ENCODE measurements at places on chromosomes 6 and 20.

- no peak for DNase-seq
Observed at GRCh38 chr6:1873781-1874180, 264.1 kb downstream of the FOXC1 start.

- no peak for DNase-seq
Observed at GRCh38 chr20:671252-672030, 4.2 kb downstream of the SCRT2 start.

GRCh38 chr20:51525241-51526105 lies 17.0 kb downstream of the NFATC2 start:
- DNase-seq: peak; percentile 63

DNA sequence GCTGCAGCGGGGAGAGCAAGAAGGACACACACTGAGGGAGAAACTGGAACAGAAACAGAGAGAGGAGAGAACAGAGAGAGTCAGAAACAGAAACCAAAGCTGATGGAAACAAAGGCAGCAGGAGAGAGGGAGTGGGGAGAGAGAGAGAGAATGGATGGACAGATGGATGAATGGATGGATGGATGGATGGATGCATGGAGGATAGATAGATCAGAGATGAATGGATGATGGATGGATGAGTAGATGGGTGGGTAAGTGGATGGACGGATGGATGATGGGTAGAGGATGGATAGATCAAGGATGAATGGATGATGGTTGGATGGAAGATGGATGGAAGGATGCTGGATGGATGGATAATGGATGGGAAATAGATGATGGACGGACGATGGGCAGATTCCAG lies 35.0 kb upstream of the PHACTR3 start:
- DNase-seq: no peak

DNA sequence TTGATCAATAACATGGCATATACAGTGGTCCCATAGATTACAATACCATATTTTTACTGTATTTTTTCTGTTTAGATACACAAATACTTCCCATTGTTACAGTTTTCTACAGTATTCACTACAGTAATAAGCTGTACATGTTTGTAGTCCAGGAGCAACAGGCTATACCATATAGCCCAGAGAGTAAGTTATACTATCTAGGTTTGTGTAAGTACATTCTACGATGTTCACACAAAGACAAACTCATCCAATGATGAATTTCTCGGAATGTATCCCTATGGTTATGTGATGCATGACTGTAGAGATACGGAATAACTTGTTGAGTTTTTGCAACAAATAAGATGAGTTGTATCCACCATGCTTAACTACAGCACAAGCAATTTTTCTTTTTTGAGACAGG lies 3.6 kb upstream of the MYO6 start:
- no peak for DNase-seq

GRCh38 chr6:21836772-21837425 lies 243.3 kb downstream of the SOX4 start:
- no peak for DNase-seq

GRCh38 chr6:17002123-17002522 lies 99.7 kb upstream of the STMND1 start:
- DNase-seq: no peak

DNA sequence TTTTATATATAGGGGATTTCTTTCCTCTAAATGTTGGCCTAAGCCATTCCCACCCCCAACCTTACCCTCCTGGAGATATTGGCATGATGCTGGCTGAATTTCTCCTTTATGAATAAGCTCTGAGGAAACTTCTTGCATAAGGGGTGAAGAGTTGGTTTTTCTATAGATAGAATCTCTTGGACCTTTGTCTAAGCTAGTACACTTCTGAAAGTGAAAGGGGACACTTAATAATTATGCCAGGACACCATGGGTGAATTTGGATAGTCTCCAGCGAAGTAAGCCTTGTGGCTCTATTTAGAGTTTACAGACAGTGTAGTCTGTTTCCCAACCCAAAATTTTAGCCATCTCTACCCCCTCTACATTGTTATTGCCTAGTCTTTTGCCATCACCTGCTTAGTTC lies 27.1 kb upstream of the FABP7 start:
- no peak for DNase-seq

GRCh38 chr6:74588094-74588832 lies 617.6 kb downstream of the COL12A1 start:
- no peak for DNase-seq

GRCh38 chr20:51862796-51863195 lies 60.5 kb upstream of the SALL4 start:
- no peak for DNase-seq

- DNase-seq: no peak
Observed at GRCh38 chr6:155273431-155273830, 9.6 kb downstream of the CLDN20 start.

- no peak for DNase-seq
Observed at GRCh38 chr6:133768656-133769295, 120.1 kb upstream of the TCF21 start.

- DNase-seq: no peak
Observed at GRCh38 chr6:70622461-70622860, 45.2 kb upstream of the SMAP1 start.

DNA sequence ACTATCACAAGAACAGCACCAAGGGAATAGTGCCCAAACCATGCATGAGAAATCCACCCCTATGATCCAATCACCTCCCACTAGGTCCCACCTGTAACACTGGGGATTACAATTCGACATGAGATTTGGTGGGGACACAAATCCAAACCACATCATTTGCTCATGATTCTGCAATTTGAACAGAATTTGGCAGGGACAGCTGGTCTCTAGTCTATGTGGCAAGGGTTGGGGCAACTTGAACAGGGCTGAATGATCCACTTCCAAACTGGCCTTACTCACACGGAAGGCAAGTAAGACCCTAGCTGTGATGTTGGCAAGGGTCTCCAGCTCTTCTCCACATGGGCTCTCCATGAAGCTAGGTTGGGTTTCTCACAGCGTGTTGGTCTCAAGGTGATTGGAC lies 10.1 kb upstream of the FKBP5 start:
- no peak for DNase-seq

- DNase-seq: no peak
Observed at GRCh38 chr20:57902473-57902872, 192.7 kb upstream of the PMEPA1 start.

DNA sequence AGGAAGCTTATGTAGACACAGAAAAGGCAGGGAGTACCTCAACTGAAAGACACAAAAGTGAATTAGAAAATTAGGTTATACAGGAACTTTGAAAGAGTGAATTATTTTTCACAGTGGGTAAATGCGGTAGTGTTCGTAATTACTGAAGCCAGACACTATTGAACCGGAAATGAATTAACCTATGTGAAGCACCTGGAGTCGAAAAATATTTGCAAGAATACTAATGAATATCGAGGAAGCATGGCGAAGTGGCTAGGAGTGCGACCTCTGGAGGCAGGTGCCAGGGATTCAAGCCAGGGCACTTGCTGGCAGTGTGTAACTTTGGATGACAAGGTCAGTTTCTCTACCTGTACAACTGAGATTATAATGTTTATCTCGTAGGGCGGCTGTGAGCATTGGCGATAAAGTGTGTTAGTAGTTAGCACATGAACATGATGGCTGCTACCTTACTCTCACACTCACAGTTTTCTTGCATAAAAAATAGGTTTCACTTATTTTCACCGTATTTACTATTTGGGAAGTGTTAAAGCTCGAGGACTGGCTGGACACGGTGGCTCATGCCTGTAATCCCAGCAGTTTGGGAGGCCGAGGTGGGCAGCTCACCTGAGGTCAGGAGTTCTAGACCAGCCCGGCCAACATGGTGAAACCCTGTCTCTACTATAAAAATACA lies 567 bp upstream of the SLC18B1 start:
- DNase-seq: peak; percentile 63

DNA sequence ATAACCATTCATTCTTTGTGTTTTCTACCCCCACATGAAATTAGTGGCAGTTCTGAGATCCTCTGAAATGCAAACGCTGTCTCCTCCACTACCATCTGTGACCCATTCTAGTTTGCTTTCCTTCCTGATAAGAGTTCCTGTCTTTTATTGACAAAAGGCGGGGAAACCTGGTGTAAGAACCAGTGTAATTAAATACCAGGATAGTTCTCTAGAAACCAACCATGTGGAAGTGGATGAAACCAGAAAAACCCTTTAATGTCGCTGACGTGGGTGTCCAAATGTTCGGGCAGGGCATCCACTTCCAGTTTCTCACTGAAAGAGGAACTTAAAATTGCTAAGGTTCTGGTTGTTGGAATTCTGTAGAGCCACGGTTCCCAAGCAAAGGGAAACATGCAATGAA lies 79.1 kb downstream of the TNFRSF21 start:
- DNase-seq: no peak

DNA sequence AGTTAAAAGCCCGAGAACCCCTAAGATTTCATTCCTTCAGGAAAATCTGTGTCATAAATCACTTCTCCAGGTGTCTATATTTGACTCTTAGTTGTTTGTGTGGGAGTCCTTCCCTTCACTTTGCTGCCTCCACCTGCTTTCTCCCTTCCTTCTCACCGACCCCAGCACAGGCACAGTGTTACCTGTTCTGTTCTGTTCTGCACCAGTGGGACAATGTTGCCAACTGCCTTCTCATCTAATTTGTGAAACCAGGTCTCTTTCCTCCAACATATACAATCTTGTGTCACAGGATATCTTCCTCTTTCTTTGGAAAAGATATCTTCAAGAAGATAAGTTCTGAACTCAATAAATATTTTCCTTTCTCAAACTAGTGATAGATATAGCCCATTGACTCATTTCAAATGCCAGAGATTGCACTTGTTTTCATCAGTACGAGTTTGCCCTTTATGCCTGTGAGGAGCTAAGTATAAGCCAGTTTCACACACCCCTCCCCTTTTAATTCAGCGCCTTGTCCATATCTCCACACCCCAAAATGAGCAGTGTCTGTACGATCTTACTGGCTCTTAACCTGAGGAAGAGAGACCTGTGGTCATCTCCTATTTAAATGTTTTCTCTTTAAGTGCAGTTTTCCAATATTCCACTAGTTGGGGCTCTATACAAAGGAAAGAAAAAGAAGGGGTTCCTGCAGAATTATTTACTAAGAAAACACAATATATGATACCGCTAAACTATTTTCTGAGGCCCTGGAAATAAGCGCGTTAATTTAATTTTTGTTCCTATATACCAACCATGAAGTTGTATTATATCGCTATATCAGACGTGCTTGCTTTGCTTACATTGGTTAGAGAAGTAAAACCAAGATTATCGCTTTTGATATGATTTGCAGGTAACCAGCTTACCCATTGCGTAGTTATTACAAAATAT lies 81.6 kb upstream of the PREP start:
- DNase-seq: peak; percentile 28

DNA sequence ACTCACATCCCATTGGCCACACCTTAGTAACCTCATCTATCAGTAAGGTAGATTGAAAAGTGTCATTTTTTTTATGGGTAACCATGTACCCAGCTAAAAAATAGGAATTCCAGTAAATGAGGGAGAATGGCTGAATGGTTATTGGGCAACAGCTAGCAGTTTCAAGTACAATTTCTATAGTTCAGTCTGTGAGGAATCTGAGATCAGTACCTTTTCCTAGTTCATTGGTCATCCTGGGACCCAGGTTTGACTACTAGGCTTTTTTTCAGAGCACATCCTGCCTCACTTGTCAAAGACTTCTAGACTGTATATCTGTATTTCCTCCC lies 28.3 kb downstream of the PHF3 start:
- no peak for DNase-seq
